Mammary microvascular endothelial cell (primary cell): ENCODE measurements at places on chromosomes 3 and 15. TPM values are rescaled to one million over a fixed set of nuclear protein-coding genes. Genes with fewer than 3 reads are reported as not detected.

The RCCD1 gene
- total RNA-seq: 18.7 and 19.0 TPM in 2 replicates

The DUOX1 gene
- total RNA-seq: not detected in 2 replicates

The SEMA7A gene
- total RNA-seq: 0.44 and 0.67 TPM in 2 replicates

The SAXO2 gene
- 1.1 and 2.7 TPM in 2 replicates for total RNA-seq

The CHRFAM7A gene
- 0.10 TPM in 1 of 2 replicates, not detected in the other for total RNA-seq

The GOLGA6D gene
- not detected in 2 replicates for total RNA-seq

The IRAK2 gene
- 15.8 and 21.6 TPM in 2 replicates for total RNA-seq

The PLCD1 gene
- total RNA-seq: 11.5 and 12.6 TPM in 2 replicates

The CHST13 gene
- not detected in 2 replicates for total RNA-seq
